CD4-positive, CD25-positive, alpha-beta regulatory T cell (primary cell): ENCODE measurements at places on chromosomes 4 and X. TPM values are rescaled to one million over a fixed set of nuclear protein-coding genes. Genes with fewer than 3 reads are reported as not detected.

The MAGEA3 gene
- total RNA-seq = not detected

The HSFX3 gene
- total RNA-seq = not detected

DNA sequence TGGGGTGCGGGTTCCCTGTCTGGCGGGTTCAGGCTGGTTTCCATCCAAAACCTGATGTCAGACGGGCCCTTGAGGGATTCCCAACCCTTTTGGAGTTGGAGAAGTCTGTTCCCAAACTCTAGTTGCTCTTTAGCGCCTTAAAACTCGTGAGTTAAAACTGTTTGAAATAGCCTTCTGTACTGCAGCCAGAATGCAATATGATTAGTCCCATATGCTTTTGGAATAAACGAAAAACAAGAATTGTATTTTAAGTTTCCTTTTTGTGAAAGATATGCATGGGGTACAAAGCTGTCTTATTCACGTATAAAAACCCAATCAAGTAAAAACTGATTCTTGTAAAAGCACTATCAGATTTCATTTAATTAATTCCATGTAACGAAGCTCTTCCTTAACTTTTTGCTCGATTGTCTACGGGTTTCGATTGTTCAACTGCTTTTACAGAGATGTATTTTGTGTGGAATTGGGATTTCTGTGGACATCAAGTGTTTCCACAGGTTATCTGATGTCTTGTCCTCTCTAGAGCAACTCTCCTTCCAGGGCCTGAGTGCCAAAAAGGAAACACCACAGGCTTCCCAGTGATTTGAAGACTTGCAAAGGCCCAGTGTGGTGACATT, 49.5 kb downstream of the CLDN34 start:
- H3K4me3 ChIP-seq = no peak overlapping the region
- no peak for DNase-seq
- peaks cover 7% of the 10 kb centered on the region for H3K4me1 ChIP-seq
- H3K36me3 ChIP-seq = no peaks in the 10 kb centered on the region
- H3K27me3 ChIP-seq = no peaks in the 10 kb centered on the region

- no peak for DNase-seq
- no peaks in the 10 kb centered on the region for H3K27me3 ChIP-seq
- H3K4me3 ChIP-seq = peak overlapping the region; percentile 14
- no peak overlapping the region for H3K27ac ChIP-seq
- H3K36me3 ChIP-seq = no peaks in the 10 kb centered on the region
- peaks cover 26% of the 10 kb centered on the region for H3K4me1 ChIP-seq
Measured at GRCh38 chr4:173171098-173171497, 2.5 kb downstream of the GALNT7 start.

GRCh38 chrX:68079961-68080360, 353.3 kb downstream of the OPHN1 start:
- no peak overlapping the region for H3K27ac ChIP-seq
- H3K4me1 ChIP-seq = no peaks in the 10 kb centered on the region
- no peaks in the 10 kb centered on the region for H3K27me3 ChIP-seq
- H3K36me3 ChIP-seq = no peaks in the 10 kb centered on the region
- DNase-seq = no peak

DNA sequence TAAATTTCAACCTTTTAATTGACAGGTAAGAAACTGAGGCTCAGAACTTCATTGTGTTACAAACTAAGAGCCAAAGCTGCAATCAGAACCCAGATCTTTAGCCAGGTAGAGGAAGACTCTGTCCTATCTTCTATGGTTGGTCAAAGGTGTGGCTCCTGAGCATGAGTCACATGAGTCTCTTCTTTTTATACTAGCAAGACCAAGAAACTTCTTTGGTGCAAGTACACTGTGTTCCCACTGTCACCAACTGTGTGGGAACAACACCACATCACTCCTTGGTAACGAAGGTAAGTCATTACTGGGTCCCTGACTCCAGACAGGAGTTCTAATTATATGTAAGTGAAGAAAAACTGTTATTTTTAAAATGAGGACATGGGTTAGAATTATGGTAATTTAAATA, 290.1 kb downstream of the INPP4B start:
- no peaks in the 10 kb centered on the region for H3K36me3 ChIP-seq
- no peaks in the 10 kb centered on the region for H3K27me3 ChIP-seq
- DNase-seq = no peak

DNA sequence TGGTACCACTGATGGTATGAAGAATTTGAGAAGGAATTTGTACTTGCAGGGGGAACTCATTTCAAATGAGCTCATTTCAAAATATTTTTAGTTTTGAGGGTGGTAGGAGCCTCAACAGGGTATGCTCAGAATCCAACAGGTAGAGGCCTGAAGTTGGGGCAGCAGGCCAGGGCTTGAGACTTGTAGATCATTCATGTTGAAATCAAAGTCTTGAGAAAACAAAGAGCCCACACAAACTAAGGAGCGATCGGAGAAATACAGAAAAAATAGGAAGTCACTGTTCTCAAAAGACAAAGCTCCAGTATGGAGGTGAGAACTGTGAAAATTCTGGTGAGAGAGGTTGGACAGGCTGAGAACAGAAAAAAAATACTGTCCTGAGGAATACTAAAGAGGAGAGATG, 979 bp upstream of the SLC9A6 start:
- DNase-seq = no peak
- peak overlapping the region; percentile 74 for H3K27ac ChIP-seq
- H3K27me3 ChIP-seq = no peaks in the 10 kb centered on the region
- peaks cover 30% of the 10 kb centered on the region for H3K4me1 ChIP-seq
- H3K36me3 ChIP-seq = no peaks in the 10 kb centered on the region

- H3K4me1 ChIP-seq = no peaks in the 10 kb centered on the region
- no peak overlapping the region for H3K27ac ChIP-seq
- H3K27me3 ChIP-seq = no peaks in the 10 kb centered on the region
- H3K4me3 ChIP-seq = no peak overlapping the region
Measured at GRCh38 chrX:153495362-153495751, 577 bp downstream of the BGN start.

DNA sequence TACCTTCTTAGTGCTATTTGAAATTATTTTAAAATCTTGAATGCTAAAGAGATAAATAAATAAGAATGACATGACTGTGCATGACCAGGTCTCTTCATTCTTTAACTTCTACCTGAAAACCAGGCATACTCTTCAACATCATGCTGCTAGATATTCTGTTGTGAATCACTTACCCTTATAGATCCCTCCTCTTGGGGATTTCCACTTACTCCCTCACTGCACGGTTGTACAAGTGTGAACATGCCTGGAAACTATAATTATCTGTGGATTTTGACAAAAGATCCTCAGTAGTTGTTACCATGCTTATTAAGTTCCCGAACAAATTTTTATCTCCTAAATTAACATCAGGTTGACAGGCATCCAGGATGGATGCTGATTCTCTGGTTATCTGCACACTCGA, 54.3 kb downstream of the ADGRL3 start:
- no peaks in the 10 kb centered on the region for H3K4me1 ChIP-seq
- H3K4me3 ChIP-seq = no peak overlapping the region

The HSFX4 gene
- not detected for total RNA-seq

DNA sequence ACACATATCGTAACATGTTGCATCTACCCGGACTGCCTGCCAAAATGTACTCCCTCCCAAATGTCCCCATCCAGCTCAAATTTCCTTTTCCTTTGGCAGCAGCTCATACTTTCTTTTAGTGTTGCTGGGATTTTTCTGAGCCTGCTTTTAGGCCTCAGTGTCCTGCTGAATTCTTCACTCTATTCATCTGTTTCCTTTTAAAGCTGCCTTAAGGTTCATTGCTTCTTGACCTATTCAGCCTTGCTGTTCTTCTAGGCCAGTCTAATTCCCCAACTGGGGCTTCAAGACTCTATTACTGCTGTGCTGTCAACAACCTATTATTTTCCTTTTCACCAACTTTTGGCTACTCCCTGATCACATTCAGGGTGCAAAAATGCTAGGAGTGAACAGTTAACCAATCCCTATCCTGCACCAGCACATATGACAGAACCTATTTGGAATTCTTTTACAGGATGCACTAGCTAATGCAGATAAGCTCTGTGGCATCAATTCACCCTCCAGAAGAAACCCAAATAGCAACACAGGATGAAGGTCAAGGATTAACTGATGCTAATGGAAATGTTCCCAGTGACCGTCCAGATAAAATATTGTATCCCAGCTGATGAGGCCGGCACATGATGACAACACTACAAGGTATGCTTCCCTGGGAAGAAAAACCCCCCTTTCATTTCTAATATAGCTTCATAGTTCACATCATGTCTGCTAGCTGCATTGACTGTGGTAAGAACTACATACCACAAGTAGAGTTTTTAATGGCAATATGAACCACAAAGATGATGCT, 114.7 kb upstream of the TTC29 start:
- H3K27ac ChIP-seq = no peak overlapping the region
- H3K4me3 ChIP-seq = no peak overlapping the region
- no peak for DNase-seq

GRCh38 chr4:169492436-169493163, 119.8 kb downstream of the NEK1 start:
- no peaks in the 10 kb centered on the region for H3K36me3 ChIP-seq
- no peak overlapping the region for H3K4me3 ChIP-seq
- peak; percentile 26 for DNase-seq
- H3K27ac ChIP-seq = no peak overlapping the region
- H3K27me3 ChIP-seq = no peaks in the 10 kb centered on the region
- no peaks in the 10 kb centered on the region for H3K4me1 ChIP-seq

The SULT1E1 gene
- total RNA-seq = not detected

The PCDH7 gene
- total RNA-seq = not detected

The UCP1 gene
- total RNA-seq = not detected

GRCh38 chr4:6021831-6022606, 3.8 kb upstream of the C4orf50 start:
- no peak overlapping the region for H3K27ac ChIP-seq
- DNase-seq = no peak
- H3K4me1 ChIP-seq = no peaks in the 10 kb centered on the region
- no peaks in the 10 kb centered on the region for H3K27me3 ChIP-seq

- no peaks in the 10 kb centered on the region for H3K4me1 ChIP-seq
- no peak overlapping the region for H3K27ac ChIP-seq
- H3K4me3 ChIP-seq = no peak overlapping the region
- no peaks in the 10 kb centered on the region for H3K36me3 ChIP-seq
- H3K27me3 ChIP-seq = no peaks in the 10 kb centered on the region
Measured at GRCh38 chr4:120865985-120866384, 56.5 kb downstream of the PRDM5 start.

- H3K4me1 ChIP-seq = no peaks in the 10 kb centered on the region
- no peaks in the 10 kb centered on the region for H3K36me3 ChIP-seq
- H3K4me3 ChIP-seq = no peak overlapping the region
- no peak for DNase-seq
- H3K27ac ChIP-seq = no peak overlapping the region
Measured at GRCh38 chr4:52259978-52260377, 208.9 kb downstream of the SPATA18 start.

DNA sequence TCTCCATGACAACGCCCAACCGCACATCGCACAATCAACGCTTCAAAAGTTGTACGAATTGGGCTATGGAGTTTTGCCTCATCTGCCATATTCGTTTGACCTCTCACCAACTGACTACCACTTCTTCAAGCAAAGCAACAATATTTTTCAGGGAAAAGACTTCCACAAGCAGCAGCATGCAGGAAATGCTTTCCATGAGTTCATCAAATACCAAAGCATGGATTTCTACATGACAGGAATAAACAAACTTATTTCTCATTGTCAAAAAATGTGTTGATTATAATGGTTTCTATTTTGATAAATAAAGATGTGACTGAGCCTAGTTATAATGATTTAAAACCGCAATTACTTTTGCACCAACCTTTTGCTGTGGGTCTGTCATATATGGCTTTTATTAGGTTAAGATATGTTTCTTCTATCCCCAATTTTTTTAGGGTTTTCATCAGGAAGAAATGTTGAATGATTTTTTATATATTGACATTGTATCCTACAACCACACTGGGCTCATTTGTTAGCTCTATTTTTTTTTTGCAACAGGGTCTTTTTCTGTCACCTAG, 138.4 kb downstream of the PWWP3B start:
- no peaks in the 10 kb centered on the region for H3K36me3 ChIP-seq
- no peaks in the 10 kb centered on the region for H3K27me3 ChIP-seq
- DNase-seq = no peak
- no peaks in the 10 kb centered on the region for H3K4me1 ChIP-seq
- H3K4me3 ChIP-seq = no peak overlapping the region
- H3K27ac ChIP-seq = no peak overlapping the region
